NK-92 treated with Interleukin-12 subunit alpha and Interleukin-12 subunit beta, amount 100 ng/mL, for 24 hours (cell line): ENCODE measurements at places on chromosomes 3 and 15.

- DNase-seq, result no peak
Measured at GRCh38 chr3:195270079-195270816, 711 bp downstream of the XXYLT1 start.

- no peak for DNase-seq
Measured at GRCh38 chr3:46993292-46993691, 13.8 kb downstream of the NBEAL2 start.

DNA sequence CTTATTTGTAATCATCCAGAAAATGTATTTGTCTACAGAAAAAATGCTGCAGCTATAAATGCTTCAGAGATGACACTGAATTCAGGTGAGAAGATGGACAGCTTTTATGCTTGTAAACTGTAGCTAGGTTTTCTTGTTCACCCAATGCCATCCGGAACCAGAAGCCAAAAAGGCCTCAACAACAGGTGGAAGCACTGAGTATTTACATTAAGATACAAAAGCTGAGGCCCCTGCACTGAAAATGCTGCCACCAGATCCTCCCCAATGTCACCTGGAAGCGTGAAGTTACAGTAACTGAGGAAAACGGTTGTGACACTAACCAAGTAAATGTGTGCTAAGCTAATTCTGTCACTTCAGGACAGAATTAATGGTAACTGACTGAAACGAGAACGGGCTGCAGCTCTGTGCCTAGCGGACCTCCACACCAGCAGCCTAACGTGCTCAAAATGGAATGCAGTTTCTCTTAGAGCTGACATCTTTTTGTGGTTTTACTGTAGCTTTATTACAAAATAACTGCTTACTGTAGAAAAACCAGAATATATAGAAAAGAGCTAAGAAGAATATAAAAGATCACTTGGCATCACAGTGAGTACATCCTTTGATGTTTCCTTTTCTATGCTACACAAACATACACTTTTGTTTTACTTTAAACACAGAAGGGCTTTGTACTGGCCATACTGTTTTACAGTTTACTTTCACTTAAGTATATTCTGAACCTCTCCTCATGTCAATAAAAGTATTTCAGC lies 7.6 kb downstream of the CHSY1 start:
- no peak for DNase-seq

DNA sequence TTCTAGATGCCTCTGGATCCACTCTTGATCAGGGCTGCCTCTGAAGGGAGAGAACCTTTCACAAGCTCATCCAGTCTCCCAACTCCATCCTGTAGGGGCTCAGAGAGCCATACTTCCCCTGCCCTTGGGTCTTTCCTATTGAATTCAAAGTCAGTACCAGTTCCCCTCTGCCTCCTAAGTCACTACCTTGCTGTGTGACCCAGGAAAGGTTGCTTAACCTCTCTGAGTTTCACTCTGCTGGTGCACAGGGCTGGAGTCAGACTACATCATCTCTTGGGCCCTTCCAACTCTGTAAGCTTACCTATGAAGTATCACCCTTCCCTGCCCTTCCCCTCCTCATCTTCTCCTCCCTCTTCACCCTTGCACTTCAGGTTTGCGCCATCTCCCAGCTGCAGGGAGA lies 117.9 kb downstream of the MEGF11 start:
- no peak for DNase-seq

DNA sequence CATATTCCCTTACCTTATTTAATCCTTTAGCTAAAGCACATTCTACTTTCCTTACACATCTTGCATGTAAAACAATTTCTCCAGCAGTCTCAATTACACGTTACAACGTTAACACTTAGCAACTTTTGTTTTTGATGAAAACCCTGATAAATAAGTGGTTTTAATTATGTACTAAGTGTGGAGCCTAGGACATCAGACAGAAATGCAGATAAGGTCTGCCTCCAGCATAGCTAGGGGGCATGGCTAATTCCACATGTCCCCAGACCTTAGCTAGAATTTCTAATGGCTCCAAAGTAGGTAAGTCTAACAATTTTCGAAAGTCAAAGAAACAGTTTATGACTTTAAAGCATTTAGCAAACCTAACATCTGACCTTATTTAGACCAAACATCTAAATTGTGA lies 77.4 kb upstream of the TERB2 start:
- no peak for DNase-seq

- no peak for DNase-seq
Measured at GRCh38 chr15:92617549-92618520, 37.7 kb downstream of the FAM174B start.

GRCh38 chr3:189941679-189942078 lies 179.0 kb downstream of the P3H2 start:
- DNase-seq, result no peak

DNA sequence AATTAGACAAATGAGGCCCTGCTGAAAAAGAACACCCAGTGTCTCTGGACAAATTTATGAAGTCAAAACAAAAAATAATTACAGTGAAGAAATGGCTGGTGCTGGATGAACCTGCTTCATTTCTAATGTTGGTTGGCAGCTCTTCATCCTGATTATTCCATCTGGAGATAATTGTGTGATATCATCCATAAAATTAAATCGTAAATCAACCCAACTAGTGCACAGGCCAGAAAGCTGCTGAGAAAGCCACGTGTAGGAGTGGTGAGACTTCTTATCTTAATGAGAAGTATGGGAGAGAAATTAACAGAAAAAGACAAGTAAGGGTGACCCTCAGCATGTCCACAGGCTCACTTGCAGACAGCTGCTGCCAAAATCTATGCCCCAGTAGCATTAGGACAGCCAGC lies 465.2 kb upstream of the TGFBR2 start:
- no peak for DNase-seq

- no peak for DNase-seq
Measured at GRCh38 chr3:27326202-27326601, 43.0 kb downstream of the NEK10 start.

GRCh38 chr3:9260305-9260704 lies 10.9 kb upstream of the SRGAP3 start:
- no peak for DNase-seq
